ENCODE measurements at places on chromosomes 11 and 22.

DNA sequence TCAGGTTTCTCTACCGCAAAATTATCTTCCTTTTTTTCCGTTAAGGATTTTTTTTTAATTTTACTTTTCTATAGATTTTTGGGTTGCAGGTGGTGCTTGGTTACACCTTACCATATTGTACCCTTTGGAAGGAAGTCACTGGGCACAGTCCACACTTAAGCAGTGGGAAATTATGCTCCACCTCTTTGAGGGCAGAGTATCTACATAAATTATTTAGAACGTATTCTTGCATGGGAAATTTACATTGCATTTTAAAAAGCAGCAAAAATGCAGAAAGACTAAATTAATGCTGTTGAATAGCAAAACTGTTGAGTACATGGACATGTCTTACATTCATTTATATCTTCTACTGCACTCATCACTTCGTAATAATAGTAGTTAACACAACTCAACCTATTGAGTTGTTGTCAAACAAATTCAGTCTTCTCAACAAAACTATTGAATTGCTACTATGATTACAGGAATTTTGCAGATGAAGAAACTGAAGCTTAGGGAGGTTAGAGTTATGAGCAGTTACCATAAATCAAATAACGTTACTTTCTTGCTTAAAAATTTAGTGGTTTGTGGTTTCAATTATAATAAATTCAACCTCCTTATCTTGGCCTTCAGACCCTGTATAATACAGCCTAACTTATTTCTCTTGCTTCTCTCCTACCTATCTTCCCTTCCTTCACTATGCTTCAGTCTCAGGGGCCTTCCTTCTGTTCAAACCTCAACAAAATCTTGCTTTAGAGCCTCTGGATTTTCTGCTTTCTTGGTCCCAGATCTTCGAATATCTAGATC, 97.4 kb upstream of the ARHGAP20 start:
- DNase-seq = no peak

DNA sequence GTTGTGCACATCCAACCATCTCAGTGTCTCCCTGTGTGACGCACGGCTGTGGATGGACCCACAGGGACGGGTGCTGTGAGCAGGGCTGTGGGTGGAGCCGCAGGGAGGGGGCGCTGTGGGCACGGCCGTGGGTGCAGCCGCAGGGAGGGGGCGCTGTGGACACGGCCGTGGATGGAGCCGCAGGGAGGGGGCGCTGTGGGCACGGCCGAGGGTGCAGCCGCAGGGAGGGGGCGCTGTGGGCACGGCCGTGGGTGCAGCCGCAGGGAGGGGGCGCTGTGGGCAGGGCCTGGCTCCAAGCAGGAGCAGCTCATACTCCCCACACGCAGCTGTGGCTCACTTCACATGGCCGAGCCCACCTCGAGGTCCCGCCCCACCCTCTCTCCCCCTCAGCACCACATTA, 6.0 kb upstream of the MAPK11 start:
- DNase-seq = peak; percentile 67

DNA sequence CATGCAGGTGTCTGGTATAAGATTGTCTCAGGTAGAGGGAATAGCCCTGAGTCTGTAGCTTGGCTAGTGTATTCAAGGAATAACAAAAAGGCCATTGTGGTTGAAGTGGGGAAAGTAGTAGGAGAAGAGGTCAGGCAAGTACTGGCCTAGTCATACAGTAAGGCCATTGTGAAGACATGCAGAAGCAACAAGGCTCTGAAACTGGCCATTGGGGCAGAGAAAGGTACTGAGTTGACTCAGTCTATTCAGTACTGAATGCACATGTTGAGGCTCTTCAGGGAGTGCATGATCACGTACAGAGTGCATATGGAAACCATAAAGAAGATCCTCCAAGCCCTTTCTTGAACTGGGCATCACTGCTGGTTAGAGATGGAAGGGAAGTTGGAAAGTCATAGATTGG, 477.6 kb downstream of the SOX6 start:
- DNase-seq = no peak

DNA sequence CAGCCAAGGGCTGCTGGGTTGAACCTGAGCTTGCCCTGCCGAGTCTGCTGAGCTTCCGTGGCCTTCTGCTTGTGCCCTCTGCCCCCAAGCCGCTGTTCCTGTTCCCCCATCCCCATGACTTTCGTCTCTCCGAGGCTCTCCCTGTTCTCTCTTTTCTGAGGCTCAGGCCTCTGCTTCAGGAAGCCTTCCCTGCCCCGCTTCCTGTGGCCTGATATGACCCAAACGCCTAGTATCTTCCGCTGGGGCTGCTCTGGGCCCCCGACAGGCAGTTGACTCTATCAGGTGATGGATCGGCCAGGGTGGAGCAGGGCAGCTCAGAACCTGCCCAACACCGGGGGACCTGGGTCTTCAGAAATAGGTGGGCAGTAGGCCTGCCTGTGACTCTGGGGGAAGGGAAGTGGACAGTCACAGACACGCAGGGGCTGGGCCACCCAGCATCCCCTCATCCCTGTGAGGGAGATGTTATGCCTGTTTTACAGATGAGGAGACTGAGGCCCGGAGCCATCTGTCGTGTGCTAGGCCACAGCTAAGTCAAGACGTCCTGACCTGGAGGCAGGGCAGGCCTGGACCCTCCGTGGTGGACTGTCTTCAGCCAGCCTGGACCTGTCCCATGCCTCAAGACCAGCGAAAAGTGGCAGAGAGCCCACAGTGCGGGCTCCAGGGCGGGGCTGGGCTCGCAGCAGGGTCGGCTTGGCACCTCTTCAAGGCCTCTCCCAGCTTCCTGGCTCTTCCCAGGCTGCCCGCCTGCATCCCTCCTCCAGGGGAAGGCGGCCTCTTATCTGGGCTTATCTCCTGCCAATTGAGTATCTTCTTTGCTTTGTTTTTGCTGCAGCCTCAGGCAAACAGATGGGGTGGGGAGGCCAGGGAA, 16.2 kb downstream of the BAD start:
- DNase-seq = no peak

Data from CD4-positive, alpha-beta T cell treated with Interleukin-17A for 1 hour (primary cell).